ENCODE measurements at places on chromosomes 6 and 20.

GRCh38 chr6:16564436-16564835, 196.8 kb downstream of the ATXN1 start:
- no peak for DNase-seq

- DNase-seq, result no peak
Measured at GRCh38 chr20:11906626-11907480, 10.8 kb upstream of the BTBD3 start.

GRCh38 chr20:14992153-14992552, 654.7 kb upstream of the FLRT3 start:
- DNase-seq, result no peak

GRCh38 chr20:39299783-39300182, 337.6 kb downstream of the DHX35 start:
- DNase-seq, result no peak

DNA sequence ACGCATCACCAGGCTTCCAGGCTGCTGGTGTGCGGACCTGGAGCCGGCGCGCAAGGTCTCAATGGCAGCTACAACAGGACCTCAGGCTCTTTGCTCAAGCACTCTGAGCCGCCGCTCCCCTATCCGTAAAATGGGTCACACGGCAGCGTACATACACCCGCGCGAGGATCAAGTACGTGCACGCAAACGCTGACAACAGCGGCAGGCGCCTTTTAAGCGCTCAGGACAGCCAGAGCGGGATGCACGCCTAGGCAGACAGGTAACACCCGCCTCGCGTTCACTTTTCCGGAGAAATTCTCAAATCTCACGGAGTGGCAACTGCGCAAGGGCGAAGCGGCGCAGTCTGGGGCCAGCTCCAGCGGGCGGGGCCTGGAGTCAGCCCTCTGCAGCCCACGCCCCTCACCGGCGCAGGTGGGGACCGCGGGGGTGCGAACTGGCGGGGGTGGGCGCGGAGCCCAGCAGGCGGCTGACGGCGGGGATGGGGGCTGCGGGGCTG, 535 bp downstream of the EXOC2 start:
- DNase-seq, result peak; percentile 80

DNA sequence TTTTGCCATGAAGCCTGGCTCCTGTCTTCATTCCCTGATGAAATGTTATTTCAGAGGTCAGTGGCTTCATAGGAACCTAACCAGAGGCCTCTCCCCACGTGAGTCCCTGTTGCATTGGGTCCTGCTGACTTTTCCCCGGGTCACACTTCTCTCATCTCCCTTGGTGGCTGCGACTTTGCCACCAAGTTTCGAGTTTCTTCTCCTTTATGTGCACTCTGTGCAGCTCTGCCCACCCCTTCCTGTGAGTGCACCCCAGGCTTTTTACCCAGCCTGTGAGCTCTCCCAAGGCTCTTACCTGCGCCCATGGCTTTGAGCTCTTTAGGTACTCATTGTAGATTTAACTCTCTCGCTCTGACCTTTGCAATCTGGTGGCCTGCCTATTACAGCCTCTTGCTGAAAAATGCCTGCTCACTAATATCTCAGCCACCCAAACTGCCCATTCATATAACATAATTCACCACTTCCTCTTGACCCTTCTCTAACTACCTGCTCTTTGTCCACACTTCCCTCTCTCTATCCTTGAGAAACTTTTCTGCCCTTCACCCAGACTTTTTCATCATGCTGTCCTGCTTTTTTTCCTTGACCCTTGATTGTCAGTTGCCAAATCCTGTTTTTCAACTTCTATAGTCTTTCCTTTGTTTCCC, 105.9 kb downstream of the SASH1 start:
- no peak for DNase-seq

DNA sequence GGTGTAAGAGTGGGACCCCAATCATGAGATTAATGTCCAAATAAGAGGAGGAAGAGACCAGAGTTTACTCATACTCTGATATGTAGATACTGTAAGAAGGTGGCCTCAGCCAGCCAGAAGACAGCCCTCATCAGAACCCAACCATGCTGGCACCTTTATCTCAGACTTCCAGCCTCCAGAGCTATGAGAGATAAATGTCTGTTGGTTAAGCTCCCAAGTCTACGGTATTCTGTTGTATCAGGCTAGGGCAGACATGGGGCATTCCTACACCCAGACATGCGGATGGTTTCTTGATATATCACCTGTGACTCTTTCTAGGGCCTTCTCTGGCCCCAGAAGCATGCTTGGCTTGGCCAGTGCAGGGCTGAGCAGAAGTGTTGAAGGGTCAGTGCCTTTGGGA, 247.4 kb upstream of the RIN2 start:
- DNase-seq, result no peak

DNA sequence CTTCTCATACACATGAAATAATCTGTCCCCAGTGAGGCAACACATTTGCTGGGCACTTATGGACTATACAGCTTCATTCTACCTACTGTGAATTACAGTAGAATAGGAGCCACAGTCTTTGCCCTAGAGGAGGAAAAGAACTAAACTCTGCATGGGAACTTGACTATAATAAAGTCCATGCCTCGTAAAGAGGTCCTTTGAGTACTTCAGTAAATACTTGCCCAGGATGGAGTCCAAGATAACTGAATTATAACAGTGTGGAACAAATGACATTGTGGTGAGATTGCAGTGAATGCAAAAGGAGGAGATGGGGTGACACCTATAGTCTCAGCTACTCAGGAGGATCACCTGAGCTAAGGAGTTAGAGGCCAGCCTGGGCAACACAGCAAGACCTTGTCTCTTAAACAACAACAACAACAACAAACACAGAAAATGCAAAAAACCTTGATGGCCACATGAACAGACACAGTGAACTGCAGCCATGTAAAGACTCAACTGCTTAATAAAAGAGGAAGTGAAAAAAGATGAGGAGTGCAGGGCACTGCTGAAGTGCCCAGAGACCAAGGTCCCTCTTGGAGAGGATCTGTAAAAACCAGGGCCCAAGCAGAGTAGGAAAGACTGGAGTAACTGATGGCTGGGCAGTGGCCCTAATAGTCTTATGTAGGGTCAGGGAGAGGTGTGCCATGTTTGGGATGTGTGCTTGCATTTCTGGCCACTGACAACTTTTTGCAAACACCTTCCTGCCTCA, 3.7 kb downstream of the MRPS18A start:
- no peak for DNase-seq

GRCh38 chr20:33765592-33765991, 33.8 kb downstream of the ZNF341 start:
- no peak for DNase-seq

- no peak for DNase-seq
Measured at GRCh38 chr20:52847029-52847660, 125.0 kb upstream of the TSHZ2 start.

DNA sequence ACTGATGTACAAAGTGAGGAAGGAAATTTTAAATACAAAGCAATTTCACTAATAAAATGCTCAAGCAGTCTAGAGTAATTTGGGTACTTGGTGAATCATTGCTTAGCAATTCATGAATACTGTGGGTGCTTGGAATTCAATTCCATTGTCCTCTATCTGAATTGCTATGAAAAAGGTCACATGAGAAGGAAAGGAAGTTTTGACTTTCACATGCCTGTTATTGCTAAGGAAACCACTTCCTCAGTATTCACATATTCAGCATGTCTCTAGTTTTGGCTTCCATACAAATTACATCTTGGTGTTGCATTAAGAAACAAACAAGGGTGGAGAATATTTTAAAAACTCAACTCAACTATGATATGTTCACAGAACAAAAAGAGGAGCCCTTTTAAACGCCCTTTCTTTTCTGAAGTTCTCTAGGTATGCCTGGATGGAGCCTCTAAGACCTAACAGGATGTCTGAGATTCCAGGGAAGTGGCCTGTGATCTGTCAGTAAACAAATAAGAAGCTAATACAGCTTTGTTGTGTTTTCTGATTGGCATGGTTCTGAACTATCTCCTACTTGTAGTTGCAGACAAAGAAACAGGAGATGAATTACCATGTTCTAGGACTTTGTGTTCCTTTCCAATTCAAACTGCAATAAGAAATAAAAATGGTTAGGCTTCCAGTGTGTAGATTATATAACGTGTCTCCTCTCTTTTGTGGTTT, 190.4 kb downstream of the OGFRL1 start:
- DNase-seq, result no peak

DNA sequence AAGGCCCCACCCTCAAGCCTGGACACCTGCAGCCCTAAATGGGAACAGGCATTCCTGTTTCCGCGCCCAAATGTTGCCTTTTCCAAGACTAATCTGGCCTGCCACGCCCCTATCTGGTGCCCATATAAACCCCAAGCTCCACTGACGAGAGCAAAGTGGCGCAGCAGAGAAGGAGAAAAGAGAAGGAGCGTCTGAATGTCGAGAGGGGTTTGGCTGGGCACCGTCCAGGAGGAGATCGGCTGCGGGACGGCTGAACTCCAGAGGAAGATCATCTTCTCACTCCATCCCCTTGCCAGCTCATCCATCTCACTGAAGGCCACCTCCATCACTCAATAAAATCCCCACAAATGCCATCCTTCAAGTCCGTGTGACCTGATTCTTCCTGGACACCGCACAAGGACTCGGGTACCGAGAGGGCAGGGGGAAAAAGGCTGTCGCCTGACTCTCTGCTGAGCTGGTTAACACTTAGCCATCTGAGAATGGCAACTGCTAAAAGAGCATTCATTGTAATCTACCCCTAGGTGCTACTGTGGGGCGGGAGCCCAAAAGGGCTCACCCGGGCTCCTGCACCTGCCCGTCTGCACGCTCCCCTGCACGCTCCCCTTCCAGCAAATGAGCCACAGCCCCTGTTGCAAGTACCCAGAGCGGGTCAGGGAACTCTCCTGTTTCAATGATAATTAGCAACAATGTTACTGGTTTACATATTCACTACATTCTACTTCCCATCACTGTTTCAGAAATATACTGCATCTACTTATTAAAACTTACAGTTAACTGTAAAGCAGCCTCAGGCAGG, 23.5 kb downstream of the TAF4 start:
- DNase-seq, result no peak

DNA sequence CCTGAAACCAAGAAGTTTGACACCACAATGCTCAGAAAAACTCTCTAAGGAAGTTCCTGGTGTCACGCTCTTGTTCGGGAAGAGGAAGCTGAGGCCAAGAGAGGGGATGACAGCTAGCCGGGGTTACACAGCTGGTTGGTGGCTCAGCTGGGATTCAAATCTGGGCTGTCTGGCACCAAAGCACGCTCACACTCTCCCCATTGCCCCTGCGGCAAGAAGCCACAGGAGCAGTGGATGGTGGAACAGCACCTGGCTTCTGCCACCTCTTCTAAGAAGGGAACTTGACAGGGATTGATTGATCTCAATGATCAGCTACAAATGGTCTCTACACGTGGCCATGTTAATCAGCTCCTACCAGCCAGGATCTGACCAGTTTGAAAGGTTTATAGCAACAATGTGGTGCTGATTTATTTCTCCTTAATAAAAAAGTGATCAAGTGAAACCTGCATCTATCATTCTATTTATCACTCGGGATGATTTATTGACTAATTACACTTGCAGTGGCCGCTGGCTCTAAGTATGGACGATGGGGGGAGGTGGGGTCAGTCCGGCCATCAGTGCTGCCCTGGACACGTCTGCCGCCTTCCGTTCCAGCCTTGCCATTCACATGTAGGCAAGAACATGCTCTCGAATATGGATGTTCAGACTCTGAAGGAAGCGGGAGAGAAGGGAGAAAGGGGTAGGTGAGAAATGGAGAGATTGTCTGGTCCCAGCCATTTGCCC, 71.9 kb upstream of the TOP1 start:
- DNase-seq, result no peak

- no peak for DNase-seq
Measured at GRCh38 chr6:119147101-119148053, 68.9 kb upstream of the FAM184A start.

DNA sequence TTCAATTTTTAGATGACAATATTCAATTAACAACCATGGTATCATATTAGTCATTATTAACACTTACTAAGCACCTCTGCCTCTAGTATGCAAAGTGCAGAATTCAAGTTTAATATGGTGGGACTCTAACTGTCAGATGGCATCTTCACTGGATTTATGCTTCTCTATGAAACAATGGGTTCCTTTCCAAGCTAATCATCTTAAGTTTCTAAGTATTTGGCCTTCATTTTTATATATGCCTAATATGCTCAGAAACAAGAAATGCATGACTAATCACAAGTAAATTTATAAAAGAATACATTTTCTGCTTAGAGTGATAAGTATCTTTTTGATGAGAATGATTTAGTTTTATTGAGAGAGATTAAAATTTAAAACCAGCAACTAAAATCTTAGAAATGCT, 144.7 kb downstream of the HIVEP2 start:
- no peak for DNase-seq

- DNase-seq, result peak; percentile 26
Measured at GRCh38 chr20:45098103-45098773, 2.7 kb downstream of the KCNS1 start.

DNA sequence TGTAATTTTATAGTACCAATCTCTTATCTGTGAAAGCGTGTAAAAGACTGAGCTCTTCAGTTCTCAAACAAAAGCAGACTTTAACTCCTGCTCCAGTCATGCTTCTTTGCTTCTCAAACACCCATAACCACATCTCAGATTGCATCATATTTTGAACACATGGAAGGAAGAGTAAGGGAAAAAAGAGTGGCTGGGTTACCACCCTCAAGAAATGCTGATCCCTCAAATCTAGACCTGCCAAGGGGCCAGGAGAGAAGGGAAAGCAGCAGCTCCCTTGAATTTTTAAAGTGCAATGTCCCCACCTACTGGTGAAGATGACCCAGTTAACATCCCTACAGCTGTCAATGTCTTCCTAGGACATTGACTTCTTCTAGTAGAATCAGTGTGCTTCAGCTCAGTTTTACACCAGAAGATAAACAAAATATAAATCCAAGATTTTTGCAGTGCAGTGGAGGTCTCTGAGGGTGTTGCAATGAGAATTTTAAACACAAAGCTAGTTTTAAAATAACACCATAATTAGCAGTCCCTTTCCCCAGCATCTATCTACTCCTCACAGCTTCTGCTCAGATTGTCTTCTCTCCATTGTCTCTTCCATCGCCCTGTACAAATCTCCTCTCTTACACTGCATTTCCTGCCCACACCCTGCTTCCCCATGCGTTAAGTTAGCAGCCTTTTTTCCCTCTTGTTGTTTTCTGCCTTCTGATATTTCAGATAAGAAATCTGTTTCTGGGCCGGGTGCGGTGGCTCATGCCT, 22.6 kb upstream of the HLA-DQB2 start:
- DNase-seq, result no peak

- no peak for DNase-seq
Measured at GRCh38 chr6:6793388-6794250, 205.1 kb downstream of the LY86 start.

- no peak for DNase-seq
Measured at GRCh38 chr6:124099520-124099919, 295.9 kb downstream of the NKAIN2 start.

- no peak for DNase-seq
Measured at GRCh38 chr6:32436995-32437836, 2.5 kb upstream of the HLA-DRA start.

Data from activated T-cell treated with anti-CD3 and anti-CD28 coated beads, Interleukin-2, amount 50 U/mL, for 1 hour (primary cell).